ENCODE measurements at places on chromosomes 1 and 21.

GRCh38 chr1:119795261-119796200, 15.7 kb downstream of the REG4 start:
- no peak for DNase-seq

GRCh38 chr1:53592521-53592982, 133.4 kb downstream of the DMRTB1 start:
- DNase-seq = no peak

DNA sequence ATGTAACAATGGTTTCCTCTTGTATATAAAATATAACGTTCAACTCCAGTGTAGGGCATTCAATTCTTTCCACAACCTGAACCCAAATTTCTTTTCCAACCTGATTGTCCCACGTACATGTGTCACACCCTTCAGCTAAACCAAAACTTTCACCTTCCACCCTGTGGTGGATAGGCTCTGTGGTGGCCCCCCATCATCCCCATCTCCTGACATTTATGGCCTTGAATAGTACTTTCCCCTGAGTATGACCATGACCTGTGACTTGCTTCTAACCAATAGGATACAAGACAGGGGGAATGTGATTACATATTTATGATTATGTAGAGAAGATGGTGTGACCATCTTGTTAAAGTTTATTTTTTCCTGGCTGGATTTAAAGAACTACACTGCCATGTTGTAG, 377.0 kb downstream of the PTPRC start:
- no peak for DNase-seq

DNA sequence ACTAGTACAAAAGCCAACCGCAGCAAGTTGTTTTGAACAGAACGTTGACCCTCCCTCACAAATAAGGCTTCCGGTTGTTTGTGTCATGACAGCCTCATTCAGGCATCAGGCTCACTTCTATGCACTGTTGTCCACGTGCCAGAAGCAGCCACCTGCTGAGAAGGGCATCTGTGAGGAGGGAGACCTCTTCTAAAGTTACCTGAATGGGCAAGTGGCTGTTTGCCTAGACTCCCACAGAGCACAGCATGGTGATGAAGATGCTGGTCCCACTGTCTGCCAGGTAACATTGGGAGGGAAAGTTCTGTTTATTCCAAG, 176.1 kb downstream of the CLIC6 start:
- DNase-seq = no peak

GRCh38 chr21:34280389-34280795, 83.4 kb upstream of the KCNE2 start:
- no peak for DNase-seq

- no peak for DNase-seq
Measured at GRCh38 chr1:18998016-18998724, 41.7 kb upstream of the IFFO2 start.

DNA sequence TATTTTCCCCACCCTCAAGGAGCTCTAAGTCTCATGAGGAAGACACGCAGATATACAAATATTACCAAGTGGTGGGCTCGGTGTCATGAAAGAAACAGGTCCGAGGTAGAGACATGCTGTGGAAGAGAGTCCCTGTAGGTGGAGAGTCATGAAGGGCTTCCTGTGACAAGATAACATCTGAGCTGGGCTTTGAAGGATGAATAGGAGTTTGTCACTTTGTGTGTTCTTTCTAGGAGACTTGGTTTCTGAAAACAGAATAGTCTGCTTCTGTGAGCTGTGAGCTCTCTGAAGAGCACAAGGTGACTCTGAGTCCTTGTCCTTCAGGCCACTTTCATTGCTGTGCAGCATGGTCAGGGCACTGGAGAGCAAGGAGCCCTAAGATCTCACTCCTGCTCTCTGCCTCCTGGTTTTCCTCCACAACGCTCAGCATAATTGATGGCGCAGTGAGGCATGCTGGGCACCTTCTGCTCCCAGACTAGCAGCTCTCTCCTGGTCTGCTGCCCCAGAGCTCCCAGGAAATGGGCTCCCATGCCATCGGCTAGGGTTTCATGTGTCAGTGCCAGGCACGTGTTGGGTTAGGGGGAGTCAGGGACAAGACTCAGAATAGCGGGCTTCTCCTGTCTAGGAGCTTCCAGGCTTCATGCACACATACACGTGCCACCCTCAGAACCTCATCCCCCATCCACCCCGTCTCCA, 209.9 kb upstream of the CSF3R start:
- DNase-seq = no peak

DNA sequence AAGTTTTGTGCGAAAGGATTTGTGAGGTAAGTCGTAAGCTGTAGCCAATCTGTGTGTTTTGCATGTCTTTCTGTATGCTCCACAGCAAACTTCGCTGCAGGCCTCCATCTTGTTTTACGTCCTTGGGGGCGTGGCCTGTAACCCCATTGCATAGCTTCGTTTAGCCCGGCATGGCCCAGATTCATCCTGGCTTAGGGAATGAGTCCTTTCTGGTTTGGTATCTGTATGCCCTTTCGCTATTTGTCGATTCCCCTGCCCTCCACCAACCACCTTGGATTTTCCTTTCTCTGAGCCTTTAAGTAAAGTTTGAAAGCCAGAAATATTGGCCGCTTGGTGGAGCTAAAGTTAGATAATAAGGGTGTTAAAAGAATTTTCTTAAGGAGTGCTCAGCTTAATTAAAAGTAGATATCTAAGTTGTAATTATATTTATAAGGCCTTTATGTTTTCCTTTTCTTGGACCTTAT, 1.1 kb downstream of the THEM4 start:
- no peak for DNase-seq

DNA sequence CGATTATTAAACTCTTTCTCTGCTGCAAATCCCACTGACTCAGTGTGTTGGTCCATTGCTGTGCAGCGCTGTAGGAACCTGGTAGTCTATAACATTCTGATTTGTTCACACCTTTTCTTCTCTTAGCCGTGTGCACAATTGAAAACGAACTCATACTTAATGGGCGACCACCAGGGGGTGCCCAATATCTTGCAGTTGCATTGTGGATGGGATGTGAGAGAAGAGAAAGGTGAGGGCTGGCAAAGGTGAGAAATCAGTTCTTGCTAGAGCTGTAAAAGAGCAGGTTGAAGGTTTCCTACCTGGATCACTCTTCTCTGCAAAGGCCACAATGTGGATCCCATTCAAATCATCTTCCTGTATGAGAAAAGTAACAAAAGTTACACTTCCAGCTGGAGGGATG, 51.0 kb downstream of the CASQ2 start:
- DNase-seq = no peak

- DNase-seq = no peak
Measured at GRCh38 chr1:22114083-22115012, 28.5 kb downstream of the WNT4 start.

DNA sequence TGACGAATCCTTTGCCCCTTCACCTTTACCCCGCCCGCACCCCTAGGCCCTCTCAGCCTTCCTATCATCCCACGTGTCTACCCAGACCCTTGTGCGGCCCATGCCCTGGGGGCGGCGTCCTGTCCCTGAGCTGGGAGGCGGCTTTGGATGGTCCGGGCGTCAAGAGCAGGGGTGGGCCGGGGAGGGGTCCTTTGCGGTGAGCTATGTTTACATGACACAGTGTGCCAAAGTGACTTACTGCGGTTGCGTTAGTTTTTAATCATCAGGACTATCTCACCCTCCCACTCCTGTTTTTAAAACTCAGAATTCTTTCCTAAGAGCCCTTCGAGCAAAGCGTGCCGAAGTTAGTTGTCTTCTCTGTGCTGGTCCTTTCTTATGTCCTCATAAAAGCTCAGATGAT, 144.6 kb downstream of the PGBD5 start:
- DNase-seq = no peak

GRCh38 chr1:172582889-172583288, 49.9 kb downstream of the SUCO start:
- DNase-seq = no peak

DNA sequence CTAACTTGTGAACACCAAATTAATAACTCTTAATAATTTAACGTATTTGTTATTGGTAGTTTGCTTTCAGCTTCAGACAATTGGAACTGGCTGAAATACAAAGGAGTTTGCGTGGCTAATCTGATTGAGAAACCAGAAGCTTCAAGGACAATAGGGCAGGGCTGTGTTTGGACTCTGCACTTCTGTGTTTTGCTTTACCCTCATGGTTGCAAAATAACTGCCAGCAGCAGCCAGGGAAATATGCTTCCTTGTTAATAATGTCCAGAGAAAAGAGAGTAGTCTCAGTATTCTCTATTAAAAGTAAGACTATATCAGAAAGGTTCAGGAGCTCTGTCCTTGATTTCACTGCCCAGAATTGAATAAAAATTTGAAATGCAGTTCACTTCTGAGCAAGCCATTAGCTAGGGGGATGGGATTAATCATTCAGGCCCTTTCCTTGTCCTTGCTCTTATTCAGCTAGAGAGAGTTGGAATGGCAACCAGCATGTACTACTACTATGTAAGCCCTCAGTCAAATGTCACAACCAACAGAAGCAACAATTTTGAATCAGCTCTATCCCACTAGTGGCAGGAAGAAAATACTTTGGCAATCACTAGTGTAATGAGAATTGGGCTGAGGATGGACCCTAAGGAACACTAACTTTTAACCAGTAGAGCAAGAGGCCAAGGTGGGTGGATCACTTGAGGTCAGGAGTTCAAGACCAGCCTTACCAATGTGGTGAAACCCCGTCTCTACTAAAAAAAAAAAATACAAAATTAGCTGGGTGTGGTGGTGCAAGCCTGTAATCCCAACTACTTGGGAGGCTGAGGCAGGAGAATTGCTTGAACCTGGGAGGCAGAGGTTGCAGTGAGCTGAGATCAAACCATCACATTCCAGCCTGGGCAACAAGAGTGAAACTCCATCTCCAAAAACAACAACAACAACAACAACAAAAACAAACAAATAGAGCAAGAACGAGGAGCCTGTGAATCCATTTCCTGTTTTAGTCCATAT, 76.8 kb downstream of the POU2F1 start:
- no peak for DNase-seq

DNA sequence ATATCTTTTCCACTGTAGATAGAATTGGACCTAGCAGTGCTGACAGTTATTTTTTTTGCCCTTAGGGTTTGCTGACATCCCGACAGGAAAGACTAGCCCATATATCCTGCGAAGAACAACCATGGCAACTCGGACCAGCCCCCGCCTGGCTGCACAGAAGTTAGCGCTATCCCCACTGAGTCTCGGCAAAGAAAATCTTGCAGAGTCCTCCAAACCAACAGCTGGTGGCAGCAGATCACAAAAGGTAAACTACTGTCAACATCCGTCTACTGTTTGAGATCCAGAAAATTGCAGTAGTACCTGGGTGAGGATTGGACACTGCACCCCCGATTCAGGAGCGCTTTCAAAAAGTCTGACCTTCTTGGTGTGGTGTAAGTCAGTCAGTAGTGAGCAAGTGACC, 55.8 kb downstream of the CENPF start:
- no peak for DNase-seq

DNA sequence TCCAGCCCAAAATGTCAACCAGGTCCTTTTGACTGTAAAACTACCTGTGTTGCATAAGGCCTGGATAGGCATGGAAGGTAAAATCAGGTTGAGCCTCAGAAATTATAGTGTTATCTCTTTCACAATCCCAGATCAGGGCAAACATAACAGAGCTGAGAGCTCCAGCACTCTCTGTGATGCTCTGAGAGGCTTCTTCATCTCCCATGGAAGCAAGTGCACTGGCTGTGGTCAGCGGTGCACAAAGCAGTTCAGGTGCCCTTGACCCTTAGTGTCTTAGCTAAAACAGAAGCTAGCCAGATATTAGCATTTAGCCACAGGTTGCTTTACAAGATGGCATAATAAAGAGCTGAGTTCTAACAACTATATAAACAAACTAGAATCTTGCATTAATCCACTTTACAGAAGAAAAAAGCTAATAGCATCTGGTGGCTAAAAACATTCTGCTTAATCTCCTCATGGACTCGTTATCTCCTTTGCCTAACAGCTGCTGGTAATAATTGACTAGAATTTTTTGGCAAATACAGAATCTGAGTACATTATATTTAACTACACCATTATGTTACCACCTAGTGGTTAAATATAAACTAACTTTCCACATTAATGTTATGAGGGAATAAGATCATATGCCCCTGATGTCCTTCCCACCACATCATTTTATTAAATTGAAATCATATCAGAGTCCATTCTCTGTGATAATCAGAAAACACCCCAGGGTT, 25.6 kb upstream of the POGK start:
- no peak for DNase-seq

DNA sequence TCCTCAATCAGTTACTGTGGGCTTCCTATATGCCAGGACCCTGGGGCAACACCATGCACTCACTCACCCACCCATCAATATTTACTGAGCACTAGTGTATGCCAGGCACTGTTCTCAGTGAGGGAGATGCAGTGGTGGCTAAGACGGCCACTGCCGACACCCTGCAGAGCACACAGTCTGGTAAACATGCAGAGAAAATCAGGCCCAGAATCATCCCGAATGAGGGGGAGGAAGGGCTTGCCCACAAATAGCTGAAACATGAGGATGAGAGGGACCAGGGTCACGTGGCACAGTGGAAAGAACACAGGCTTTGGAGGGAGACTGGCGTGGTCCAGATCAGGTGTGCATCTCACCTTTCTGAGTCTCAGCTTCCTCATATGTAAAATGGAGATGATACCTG, 89.2 kb upstream of the IGSF21 start:
- no peak for DNase-seq

DNA sequence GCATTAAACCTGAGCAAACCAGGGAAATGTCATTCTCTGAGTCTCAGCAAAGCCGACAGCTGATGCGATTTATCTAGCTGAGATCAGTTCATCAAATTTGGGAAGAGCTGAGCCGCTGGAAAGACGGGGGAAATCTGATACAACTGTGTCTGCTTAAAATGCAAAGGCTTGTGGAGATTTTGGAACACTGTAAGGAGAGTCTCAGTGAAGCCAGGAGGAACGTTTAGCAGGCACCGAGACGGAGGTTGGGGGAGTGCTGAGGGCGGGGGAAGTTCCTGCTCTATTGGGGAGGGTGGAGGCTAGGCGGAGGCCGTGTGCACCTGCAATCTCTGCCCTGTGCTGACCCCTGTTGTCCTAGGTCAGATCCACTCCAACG, 143.2 kb upstream of the CSF3R start:
- no peak for DNase-seq

DNA sequence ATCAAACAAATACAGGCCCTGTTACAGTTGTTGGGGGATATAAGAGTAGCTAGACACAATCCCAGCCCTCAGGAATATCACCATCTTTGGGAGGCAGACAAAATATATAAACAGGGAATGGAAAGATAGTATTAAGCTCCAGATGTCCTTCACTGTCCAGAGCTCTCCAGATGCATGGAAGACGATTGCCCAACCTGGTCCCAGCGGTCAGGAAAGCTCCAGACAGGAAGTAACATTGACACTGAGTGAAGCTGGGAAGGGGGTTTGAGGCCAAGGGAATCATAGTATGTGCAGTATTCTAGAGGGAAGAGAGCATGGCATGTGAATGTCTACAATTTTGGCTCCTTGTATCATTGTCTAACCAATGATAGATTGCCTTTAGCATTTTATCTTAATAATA, 173.9 kb upstream of the HOOK1 start:
- DNase-seq = no peak

GRCh38 chr1:193183019-193183627, 3.3 kb downstream of the B3GALT2 start:
- DNase-seq = no peak

Measured in KG1 (cell line).